Cerebellum (tissue), 4 donors: ENCODE measurements at places on chromosomes 4 and X.

DNA sequence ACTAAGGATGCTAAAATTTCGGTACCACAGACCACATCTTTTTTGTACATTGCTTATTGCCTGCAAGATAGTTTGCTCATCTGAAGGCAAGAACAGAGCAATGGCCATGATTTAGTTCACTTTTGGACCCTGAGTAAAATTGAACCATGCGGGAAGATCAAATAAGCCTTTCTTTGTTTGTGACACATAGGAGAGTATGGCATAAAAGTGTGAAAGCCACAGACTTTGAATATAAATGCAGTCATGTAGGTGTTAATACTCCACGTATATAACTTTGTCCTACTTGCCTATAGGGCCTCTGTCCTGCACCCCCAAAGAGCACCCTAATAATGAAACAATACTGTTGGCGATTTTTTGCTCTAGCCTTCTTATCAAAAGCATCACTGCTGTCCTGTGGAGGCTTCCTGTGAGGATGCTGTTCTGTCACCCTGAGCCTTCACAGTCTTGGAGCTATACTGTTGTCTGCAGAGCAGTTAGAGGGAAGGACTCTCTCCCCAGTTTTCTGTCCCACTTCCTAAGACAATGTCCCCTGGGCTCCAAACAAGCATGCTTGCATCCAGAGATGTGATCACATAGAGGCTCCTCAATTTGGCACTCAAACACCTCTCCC is 10.2 kb upstream of the CXCL13 start:
- DNase-seq = no peak

DNA sequence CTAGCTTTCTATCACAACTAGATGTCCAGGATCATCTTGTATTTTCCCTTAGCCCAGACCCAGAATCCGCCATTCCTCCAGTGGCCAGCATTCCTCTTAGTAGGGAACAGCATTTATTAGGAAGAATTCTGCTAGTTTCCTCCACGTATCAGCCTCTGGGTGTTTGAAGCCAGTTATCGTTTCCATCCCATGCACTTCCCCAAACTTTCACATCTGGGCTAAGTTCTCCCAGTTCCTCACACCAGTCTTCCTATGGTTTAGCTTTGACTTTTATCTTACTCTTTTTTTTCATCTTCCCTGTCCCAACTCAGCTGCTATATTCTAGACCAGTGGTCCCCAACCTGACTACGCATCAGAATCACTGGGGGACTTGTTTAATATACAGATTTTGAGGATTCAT is 53.5 kb upstream of the PRSS48 start:
- DNase-seq = no peak

- DNase-seq = no peak
These were observed 85.4 kb downstream of the MAGEB10 start for GRCh38 chrX:27893211-27893610.

GRCh38 chr4:13168326-13168725 is 315.8 kb downstream of the RAB28 start:
- no peak for DNase-seq

- DNase-seq = no peak
These were observed 31.3 kb downstream of the CXCL13 start for GRCh38 chr4:77636902-77637301.

DNA sequence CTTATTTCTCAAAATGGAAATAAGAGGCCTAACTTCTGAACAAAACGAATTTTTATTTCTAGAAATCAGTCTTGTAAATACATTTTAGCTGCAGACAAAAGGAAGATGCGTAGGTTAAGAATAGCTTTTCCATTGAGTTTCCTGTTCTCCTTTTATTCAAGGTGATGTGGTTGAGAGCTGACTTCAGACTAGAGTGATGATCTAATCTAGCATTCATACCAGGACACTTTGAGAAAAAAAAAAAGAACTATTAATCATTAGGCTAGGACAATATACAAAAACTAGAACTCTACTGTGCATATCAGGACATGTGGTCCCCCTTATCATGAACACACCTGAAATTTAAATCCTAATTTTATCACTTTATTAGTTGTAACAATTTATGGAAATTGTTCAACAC is 884.5 kb upstream of the EPHA5 start:
- DNase-seq = no peak

DNA sequence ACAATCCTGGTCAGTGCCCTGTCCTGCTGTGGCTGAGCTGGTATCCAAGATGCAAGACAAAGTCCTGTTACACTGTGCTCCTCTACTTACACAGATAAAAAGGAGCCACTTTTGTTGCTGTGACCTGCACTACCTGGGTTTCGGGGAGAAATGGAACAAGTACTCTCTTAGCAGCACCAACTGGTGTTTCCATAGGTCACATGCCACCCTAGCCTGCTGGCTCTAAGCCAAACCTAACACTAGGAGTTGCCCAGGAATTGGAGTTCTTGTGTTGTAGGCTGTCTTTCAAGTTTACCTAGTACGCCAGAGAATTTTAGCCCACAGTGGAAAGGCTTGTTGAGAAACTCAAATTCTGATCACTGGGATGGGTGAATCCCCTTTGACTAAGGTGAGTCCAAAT is 727.4 kb downstream of the FAM133A start:
- DNase-seq = no peak

DNA sequence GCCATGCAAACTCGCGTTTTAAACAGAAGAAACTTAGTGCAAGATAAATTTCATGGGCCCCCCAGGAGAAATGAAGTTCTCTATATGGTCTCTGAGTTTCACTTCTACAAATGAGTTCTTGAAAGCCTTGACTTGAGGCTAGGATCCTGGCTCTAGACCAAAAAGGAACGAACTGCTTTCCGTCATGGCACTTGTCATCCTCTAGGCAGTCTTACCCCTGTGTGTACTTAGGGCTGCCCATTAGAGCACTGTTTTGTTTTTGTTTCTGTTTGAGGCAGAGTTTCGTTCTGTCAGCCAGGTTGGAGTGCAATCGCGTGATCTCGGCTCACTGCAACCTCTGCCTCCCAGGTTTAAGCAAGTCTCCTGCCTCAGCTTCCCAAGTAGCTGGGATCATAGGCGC is 29.0 kb downstream of the RNF4 start:
- no peak for DNase-seq

GRCh38 chr4:2865196-2865780 is 21.6 kb downstream of the ADD1 start:
- DNase-seq = no peak

DNA sequence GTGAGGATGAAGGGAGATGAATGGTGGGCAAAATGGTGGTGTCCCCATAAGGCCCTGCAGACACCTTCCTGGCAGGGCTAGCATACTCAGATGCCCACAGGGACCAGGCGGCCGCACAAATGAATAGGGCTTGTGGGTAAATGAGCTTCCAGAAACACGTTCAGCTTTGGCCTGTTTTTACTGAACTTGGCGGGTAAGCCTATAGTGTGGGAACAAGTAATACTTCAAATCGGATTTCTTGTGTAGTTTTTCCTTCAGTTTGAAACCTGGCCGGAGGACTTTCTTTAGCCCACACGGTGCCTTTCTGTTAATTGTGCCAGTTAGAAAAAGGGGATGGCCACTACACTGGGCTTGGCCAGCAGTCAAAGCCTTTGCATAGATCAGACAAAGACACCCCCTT is 22.8 kb downstream of the SMS start:
- no peak for DNase-seq
